Right ventricle myocardium superior (tissue), 1 donor: ENCODE measurements at places on chromosomes 11 and 22. TPM values are rescaled to one million over a fixed set of nuclear protein-coding genes. Genes with fewer than 3 reads are reported as not detected.

The PKNOX2 gene
- total RNA-seq: 5.8 TPM

The TRIM51 gene
- total RNA-seq: not detected

The TNNT3 gene
- 35.7 TPM for total RNA-seq

The BRSK2 gene
- total RNA-seq: 0.67 TPM

The KRTAP5-8 gene
- total RNA-seq: not detected

The MS4A7 gene
- 11.9 TPM for total RNA-seq

The SMC1B gene
- not detected for total RNA-seq

The KRTAP5-11 gene
- total RNA-seq: not detected

The PRR14L gene
- total RNA-seq: 17.8 TPM

The CADM1 gene
- total RNA-seq: 32.0 TPM

The LYVE1 gene
- total RNA-seq: 77.2 TPM

The NFAM1 gene
- 1.9 TPM for total RNA-seq

The OR1S2 gene
- not detected for total RNA-seq

The TP53AIP1 gene
- not detected for total RNA-seq

The PEX26 gene
- 20.3 TPM for total RNA-seq

The CLMP gene
- 6.0 TPM for total RNA-seq

The POU2AF2 gene
- not detected for total RNA-seq

The ASCL3 gene
- not detected for total RNA-seq

The KRTAP5-5 gene
- total RNA-seq: not detected

The CD3E gene
- total RNA-seq: 0.38 TPM

The RIMBP3C gene
- not detected for total RNA-seq

The OR51B5 gene
- total RNA-seq: not detected

The CYP2D6 gene
- total RNA-seq: not detected

The NNMT gene
- 29.8 TPM for total RNA-seq

The VPS51 gene
- total RNA-seq: 88.1 TPM

The NXPE1 gene
- total RNA-seq: not detected

The MPZL2 gene
- 9.8 TPM for total RNA-seq

The FGF19 gene
- not detected for total RNA-seq

The CABP4 gene
- 0.75 TPM for total RNA-seq

The ZP1 gene
- total RNA-seq: not detected

The BEST1 gene
- 1.3 TPM for total RNA-seq

The OR4C46 gene
- total RNA-seq: not detected

The KRTAP5-4 gene
- total RNA-seq: not detected

The HSPB2 gene
- 42.4 TPM for total RNA-seq

The NXPE4 gene
- total RNA-seq: not detected

The BACE1-AS gene
- 8.3 TPM for total RNA-seq

The CASP5 gene
- not detected for total RNA-seq

The AQP11 gene
- 0.91 TPM for total RNA-seq

The ACTN3 gene
- not detected for total RNA-seq

The OR5AK2 gene
- total RNA-seq: not detected

The MALAT1 gene
- 5,573 TPM for total RNA-seq

The WEE1 gene
- total RNA-seq: 32.7 TPM

The OAF gene
- total RNA-seq: 30.0 TPM

The ANO5 gene
- 68.9 TPM for total RNA-seq

The FAM111B gene
- 1.0 TPM for total RNA-seq

The ACRV1 gene
- total RNA-seq: not detected

The METTL15 gene
- total RNA-seq: 8.1 TPM

The FIBIN gene
- 8.6 TPM for total RNA-seq

The LRRC32 gene
- total RNA-seq: 30.3 TPM

The KDM4E gene
- total RNA-seq: not detected

The DEPDC7 gene
- 0.32 TPM for total RNA-seq

The PRR5L gene
- total RNA-seq: 1.5 TPM

The MAJIN gene
- not detected for total RNA-seq

The UBQLNL gene
- total RNA-seq: not detected
